ENCODE measurements at places on chromosomes 5 and 9.
A peak's percentile ranks its signal among the peaks of the same experiment; 100 is the strongest.

- DNase-seq = no peak
These were observed 54.1 kb upstream of the FYB1 start for GRCh38 chr5:39273314-39273954.

GRCh38 chr5:58346041-58346440, 113.8 kb downstream of the PLK2 start:
- DNase-seq = no peak

DNA sequence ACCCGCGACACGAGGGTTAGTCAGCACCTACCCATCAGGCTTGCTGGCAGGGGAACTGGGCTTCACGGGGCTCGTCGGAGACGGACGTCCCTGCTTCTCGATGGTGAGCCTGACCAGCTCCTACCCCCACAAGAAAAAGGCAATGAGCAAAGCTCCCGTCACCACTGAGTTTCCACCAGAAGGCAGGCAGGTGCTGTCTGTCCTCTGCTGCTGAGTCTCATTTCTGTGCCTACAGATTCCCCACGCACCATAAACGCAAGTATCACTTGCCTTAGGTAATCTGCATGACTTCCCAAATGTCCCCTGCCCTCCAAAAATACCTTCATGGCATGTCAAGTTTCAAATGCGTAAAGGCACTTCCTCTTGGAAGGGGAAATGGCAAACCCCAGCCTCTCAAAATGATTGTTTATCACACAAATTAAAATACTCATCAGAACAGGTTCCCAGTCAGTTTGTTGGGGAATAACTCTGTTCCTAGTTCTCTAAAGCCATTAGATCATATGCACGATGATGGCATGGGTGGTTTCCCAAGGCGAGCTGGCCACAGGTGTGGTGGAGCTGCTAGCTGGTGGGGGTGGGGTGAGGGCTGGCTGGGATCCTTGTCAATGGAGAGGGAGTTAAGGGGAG, 85.0 kb downstream of the PRRT1B start:
- DNase-seq = no peak

GRCh38 chr9:116064970-116065369, 88.6 kb upstream of the PAPPA start:
- no peak for DNase-seq

- no peak for DNase-seq
These were observed 45.0 kb upstream of the VLDLR start for GRCh38 chr9:2576631-2577030.

- DNase-seq = no peak
These were observed 6.6 kb downstream of the ZCCHC7 start for GRCh38 chr9:37127018-37127417.

DNA sequence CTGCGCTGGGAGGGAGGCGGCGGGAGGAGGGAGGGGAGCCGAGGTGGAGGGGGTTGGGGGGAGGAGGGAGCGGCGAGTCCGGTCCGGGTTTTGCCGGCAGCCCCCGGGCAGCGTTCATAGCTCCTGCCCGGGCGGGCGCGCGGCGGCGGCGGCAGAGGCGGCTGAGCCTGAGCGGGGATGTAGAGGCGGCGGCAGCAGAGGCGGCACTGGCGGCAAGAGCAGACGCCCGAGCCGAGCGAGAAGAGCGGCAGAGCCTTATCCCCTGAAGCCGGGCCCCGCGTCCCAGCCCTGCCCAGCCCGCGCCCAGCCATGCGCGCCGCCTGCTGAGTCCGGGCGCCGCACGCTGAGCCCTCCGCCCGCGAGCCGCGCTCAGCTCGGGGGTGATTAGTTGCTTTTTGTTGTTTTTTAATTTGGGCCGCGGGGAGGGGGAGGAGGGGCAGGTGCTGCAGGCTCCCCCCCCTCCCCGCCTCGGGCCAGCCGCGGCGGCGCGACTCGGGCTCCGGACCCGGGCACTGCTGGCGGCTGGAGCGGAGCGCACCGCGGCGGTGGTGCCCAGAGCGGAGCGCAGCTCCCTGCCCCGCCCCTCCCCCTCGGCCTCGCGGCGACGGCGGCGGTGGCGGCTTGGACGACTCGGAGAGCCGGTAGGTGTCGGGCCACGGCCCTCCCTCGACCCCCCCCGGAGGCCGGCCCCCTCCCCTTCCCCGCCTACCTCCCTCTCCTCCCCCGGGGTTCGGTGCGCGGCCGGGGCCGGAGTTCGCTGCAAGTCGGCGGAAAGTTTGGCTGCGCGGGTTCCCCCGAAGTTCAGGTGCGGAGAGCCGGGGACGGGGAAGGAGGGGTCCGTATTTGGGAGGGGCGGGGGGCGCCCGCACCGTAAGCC, at the start of gene CXXC5:
TSS of gene CXXC5 (plus strand) at position 145 of the 877 bp plus-strand sequence. CDS start 32,175 bp downstream, outside the sequence.
- DNase-seq = peak; percentile 43

DNA sequence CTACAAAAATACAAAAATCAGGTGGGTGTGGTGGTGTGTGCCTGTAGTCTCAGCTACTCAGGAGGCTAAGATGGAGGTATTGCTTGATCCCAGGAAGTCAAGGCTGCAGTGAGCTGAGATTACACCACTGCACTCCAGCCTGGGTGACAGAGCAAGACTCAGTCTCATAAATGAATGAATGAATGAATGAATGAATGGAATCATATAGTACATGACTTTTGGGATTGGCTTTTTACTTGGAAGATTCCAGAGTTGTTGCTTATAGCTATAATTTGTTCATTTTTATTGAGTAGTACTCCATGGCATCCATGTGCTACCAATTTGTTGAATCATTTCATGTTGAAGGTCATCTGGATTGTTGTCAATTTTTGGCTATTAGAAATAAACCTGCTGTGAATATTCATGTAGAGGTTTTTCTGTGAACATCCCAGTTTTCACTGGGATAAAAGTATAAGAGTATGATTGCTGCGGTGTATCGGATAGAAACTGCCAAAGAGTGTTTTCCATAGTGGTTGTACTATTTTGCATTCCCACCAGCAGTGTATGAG, 19.9 kb downstream of the ERBIN start:
- no peak for DNase-seq

GRCh38 chr5:66653325-66653724, 57.1 kb downstream of the MAST4 start:
- no peak for DNase-seq
